ENCODE measurements at places on chromosomes 6 and 20.

GRCh38 chr6:53461041-53461656 lies 83.8 kb downstream of the GCLC start:
- DNase-seq, result no peak

DNA sequence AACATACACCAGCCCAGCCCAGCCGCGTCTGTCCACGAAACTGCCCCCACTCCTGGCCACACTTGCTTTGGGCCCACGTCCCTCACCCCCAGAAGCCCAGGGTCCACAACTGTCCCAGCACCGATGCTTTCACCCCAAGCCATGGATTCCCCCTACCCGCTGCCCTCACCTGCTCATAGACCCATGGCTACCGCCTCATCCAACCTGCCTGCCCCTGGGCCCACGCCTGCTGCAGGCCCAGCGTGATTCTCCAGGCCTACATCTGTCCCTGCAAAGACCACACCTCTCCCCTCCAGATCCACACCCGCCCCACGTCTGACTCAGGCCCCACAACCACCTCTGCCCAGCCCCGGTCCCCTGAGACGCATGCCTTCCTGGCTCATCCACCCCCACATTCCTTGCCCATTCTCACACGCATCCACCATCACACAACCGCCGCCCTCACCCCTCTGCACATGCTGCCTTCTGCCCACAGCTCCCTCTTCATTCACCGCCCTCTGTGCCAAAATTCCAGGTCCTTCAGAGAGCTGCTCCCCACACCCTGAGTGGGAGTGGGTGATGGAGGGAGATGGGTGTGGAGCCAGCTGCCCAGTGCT lies 86.7 kb downstream of the GRM4 start:
- DNase-seq, result no peak

GRCh38 chr6:112130878-112131277 lies 43.5 kb downstream of the FAM229B start:
- DNase-seq, result no peak

DNA sequence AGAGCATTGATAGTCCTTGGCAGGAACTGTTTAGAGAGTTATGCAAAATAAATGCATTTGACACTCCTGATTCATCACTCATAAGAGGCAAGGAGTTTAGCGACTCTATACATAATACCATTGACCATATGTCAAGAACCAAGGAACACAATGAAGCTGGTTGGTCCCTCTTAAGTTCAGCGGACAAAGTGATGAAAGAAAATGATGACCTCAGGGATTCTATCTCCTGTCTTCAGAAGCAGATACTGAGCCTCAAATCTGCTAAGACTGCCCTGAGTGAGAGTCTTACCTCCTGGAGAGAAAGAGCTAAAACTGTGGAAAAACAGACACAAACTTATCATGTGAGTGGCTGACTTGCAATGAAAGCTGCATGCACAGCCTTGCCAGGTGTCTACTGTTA lies 9.5 kb upstream of the NKAIN2 start:
- DNase-seq, result no peak

DNA sequence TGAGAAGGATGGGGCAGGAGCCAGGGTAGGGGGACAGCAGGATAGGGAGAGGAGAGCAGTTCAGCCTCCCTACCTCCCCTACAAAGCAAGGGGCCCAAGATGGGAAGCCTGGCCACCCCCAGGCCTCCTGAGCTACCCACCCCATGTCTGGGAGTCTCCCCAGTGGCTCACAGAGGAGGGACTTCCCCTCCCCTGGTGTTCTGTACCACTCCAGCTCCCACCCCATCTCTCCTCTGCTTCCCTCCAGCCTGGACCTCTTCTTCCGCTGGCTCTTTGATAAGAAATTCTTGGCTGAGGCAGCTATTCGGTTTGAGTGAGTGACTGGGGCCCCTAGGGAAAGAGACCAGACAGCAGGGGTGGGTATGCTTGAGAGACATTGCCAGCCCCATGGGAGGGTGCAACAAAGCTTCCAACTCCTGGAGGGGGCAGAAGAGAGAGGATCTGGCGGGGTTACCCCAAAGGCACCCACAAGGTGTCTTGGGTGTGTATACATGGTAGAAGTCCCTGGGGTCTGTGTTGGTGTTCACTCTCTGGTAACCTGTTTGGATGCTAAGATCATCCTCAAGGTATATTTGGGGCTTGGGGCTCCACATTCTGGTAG lies 8.2 kb upstream of the CAPN11 start:
- no peak for DNase-seq

- no peak for DNase-seq
These were observed 31.2 kb downstream of the ATP9A start for GRCh38 chr20:51736947-51737346.

- DNase-seq, result no peak
These were observed 683 bp upstream of the C20orf204 start for GRCh38 chr20:64035066-64035932.

- DNase-seq, result no peak
These were observed 41.0 kb downstream of the CYP24A1 start for GRCh38 chr20:54132612-54133433.

GRCh38 chr20:43159994-43160393 lies 29.7 kb downstream of the PTPRT start:
- no peak for DNase-seq

- no peak for DNase-seq
These were observed 301.9 kb upstream of the SGK1 start for GRCh38 chr6:134619789-134620188.

GRCh38 chr6:107179004-107179403 lies 63.7 kb upstream of the BEND3 start:
- DNase-seq, result no peak

DNA sequence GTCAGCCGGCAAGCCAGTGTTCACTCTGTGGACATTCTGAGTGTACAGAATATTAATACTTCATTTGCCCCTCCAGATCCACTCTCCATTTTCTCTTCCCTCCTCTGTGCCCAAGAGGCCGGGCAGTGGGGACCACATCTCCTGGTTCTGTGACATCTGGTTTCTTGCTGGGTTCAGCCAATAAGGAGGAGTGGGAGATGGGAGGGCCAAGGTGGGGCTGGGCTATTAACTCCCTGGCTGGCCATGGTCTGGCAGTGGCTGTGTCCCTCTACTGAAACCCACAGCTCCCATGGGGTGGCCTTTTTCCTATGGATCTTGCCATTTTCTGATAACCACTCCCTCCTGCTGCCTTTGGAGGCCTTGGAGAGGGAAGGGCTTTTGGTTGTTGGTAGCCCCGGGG lies 30.0 kb upstream of the SALL4 start:
- no peak for DNase-seq

GRCh38 chr20:34546751-34547181 lies 11.8 kb upstream of the MAP1LC3A start:
- no peak for DNase-seq

DNA sequence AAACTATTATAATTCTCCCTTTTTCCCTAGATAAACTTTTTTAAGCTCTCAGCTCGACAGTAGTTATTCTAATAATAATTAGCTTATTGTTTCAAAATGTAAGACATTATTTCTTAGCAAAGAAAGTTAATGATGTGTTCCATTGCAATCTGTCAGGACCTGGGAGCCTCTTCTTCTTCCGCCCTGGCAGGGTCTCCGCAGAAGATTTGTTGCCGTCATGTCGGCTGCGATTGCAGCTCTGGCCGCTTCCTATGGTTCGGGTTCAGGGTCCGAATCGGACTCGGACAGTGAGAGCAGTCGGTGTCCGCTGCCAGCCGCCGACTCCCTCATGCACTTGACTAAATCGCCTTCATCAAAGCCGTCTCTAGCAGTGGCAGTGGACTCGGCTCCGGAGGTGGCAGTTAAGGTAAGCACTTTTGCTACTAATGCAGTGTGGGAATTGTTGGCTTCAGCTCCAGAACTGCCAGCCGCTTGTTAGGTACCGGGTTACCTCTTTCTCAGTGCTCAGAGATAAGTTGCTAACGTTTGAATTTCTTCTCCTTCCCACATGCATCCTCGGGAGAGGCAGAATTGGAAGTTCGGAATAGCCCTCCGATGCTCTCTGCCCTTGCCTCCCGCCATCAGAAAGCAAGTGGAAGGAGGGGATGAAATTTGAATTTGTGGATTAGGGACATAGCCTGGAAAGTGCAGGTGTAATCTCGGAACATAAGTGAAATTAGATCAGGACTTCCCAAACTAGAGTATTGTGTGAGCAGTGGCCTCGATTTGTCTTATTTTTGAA lies at the start of gene CDC40:
CDC40 (plus strand) TSS at position 200 of the 781 bp plus-strand sequence; CDS start at position 218, 18 bp downstream.
- DNase-seq, result peak; percentile 32

- no peak for DNase-seq
These were observed 874 bp downstream of the ZBTB46 start for GRCh38 chr20:63829945-63830835.

GRCh38 chr6:6729971-6730370 lies 141.5 kb downstream of the LY86 start:
- DNase-seq, result no peak

- DNase-seq, result no peak
These were observed 28.3 kb downstream of the RSPO4 start for GRCh38 chr20:973785-974194.

GRCh38 chr6:169312658-169313346 lies 59.2 kb upstream of the THBS2 start:
- DNase-seq, result no peak

DNA sequence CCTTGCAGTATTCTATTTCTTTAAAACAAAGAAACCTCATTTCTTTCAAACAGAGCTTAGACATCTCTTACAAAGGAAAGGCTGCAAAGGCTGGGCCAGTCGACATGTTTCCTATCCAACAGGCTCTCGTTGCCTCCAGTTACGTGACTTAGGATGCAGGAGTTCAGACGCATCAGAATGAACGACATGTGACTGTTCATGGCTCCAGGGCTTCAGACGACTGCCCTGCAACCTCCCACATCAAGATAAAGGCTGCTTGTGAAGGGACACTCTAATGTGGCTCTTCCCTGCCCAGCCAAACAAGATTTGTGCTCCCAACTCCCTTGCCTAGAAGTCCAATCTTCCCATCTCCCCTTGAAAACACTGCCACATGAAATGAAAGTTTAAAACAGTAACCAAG lies 14.3 kb upstream of the NEDD9 start:
- no peak for DNase-seq

DNA sequence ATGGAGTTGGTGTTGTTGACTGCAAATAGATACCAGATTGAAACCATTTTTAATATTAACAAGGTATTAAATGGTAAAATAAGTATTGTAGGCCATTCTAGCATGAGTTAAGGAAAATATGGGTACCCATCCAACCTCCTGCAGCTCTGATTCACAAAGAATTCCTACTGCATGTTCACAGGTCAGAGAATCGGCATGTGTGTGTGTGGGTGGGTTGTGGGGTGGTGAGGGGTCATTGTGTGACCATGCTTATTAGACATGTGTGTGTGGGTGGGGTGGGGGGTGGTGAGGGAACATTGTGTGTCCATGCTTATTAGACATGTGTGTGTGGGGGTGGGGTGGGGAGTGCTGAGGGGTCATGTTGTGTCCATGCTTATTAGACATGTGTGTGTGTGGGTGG lies 3.2 kb downstream of the IYD start:
- DNase-seq, result no peak

DNA sequence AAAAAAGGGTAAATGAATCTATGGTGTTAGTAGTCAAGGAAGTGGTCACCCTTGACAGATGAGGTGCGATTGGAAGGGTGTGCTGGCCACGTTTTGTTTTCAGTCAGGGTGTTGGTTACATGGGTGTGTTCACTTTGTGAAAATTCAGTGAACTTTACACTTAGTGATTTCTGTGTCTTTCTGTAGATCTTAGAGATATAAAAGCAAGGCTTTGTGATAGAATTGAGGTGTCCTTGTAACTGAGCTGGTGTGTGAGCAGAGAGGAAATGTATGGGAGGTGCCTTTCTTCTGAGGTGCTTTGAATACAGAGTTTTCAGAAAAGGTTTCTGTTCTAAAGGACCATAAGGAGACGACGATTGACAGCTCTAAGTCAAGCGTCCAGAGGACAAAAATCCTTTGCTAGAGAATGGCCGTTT lies 90.5 kb downstream of the SAMD3 start:
- peak; percentile 8 for DNase-seq
